Stimulated activated CD4-positive, alpha-beta T cell treated with anti-CD3 and anti-CD28 coated beads, Interleukin-1b, Interleukin-23, amount 100 ng/mL, for 1 hour (primary cell): ENCODE measurements at places on chromosomes 1 and 21.

DNA sequence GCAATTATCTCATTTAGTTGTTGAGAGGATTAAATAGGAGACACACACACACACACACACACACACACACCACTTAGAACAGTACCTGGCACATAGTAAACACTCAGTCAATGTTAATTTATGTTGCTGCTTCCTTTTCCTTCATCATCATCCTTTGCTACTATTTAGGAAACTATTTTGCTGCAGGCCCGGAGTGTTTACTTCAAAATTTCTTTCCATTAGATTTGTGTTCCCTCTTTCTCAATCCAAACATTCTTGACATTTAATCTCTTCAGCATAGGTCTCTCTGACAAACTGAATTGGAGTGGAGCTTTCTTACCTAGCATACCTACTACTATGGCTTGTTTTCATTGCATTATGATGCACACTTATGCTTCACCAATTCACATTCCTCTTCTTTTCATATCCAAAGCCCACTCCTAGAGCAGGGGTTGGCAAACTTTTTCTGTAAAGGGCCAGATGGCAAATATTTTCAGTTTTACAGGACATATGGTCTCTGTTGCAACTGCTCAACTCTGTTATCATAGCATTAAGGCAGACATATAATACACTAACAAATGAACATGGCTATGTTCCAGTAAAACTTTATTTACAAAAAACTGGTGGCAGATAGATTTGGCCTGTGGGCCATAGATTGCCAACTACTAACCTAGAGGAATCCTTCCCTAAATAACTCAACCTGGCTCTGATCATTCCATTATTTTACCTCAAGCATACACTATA lies 49.5 kb downstream of the SCMH1 start:
- no peak for DNase-seq

DNA sequence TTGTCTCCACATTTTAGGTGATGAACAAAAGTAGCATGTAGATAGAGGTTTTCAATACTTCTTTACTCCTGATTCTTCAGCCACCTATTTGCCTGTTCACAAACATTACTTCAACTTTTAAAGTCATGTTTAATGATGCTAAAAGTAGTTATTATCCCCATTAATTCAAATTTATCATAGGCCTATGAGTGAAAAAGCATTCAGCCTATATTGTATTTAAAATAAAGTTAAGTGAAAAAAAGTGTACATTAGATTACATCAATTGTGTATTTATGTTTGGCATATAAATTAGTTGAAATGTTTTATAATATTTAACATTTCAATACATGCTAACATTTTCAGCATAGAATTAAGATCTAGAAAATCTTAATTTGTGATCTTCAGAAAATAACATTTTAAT lies 10.5 kb downstream of the CDKN2C start:
- no peak for DNase-seq

DNA sequence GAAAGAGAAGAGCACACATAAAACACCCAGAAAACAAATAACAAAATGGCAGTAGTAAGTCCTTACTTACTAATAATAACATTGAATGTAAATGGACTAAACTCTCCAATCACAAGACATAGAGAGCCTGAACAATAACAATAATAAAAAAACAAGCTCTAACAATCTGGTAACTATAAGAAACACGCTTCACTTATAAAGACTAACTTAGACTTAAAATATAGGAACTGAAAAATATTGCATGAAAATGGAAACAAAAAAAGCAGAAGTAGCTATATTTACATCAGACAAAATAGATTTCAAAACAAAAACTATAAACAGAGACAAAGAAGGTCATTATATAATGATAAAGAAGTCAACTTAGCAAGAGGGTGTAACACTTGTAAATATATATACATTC lies 83.1 kb upstream of the LYPLAL1 start:
- DNase-seq, result no peak

- no peak for DNase-seq
Observed at GRCh38 chr1:26768755-26769154, 19.0 kb upstream of the PIGV start.

GRCh38 chr21:41655259-41655658 lies 111.6 kb downstream of the RIPK4 start:
- no peak for DNase-seq

GRCh38 chr1:186976700-186977099 lies 148.0 kb downstream of the PLA2G4A start:
- no peak for DNase-seq

DNA sequence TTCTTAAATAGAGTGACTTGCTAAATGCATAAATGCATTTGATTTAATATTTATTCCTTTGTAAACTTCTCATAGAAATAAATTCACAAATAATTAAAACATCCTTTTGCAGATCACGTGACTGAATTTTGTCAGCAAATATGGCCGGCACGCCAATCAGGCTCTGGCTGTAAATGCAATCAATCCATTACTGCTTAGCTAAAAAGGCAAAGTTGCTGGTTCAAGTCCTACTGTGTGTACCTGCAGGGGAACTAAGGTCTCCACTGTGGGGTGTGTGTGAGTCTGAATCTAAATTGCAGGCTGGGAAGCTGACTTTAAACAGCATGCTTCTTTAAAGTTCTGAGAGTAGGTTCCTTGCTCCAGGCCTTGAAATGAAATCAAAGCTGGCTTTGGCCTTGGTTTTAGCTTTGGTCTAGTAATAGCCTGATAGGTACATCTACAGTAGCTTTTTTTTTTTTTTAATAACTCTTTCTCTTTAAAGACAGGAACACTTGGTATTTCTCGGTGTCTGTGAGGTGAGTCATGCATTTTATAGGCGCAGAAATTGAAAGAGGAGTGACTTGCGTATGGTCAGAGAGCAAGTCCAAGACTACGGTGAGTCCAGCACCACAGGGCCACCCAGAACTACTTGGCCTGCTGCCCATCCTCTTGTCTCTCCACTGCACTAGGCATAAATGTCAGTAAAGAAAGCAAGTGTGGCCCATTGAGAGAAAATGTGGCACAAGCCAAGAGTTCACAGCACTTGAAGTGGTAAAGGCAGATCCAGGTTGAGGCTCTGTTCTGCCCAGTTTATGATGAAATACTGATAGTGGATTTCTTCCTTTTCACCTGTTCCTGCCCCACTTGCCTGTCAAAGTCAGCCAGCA lies 36.2 kb upstream of the LYST start:
- no peak for DNase-seq
